ENCODE measurements at places on chromosomes 5 and 9.

DNA sequence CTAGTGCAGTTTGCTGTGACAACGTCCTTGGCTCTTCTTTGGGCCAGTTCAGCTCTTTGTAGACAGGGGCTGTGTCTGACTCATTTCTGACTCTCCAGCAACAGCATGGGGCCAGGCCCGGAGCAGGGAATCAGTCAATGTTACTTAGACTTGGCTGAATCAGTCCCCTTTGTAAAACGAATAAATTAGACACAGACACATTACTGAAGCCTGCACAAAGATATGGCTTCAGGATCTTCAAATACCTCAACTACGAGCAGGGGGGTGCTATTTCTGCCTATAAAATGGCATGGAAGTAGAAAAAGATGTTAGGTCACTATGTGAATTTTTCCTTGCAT is 204.7 kb downstream of the TTLL11 start:
- DNase-seq = no peak

DNA sequence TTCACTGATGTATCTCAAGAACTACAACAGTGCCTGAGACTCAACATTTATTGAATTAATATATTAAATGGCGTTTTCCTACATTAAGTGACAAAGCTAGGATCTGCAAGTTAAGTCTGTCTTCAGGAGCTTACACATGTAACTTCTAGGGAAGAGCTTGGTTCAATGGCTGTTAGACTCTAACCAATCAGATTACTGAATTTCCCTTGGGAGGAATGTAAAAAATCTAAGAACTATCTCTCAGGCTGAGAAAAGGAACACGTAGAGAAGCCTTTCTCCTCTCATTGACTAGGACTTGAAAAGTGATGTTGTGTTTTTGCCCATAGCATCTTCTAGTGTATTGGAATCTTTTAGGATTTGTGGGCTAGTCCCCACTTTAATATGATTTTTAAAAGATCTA is 53.6 kb downstream of the CCNH start:
- no peak for DNase-seq

- no peak for DNase-seq
These were observed 413.5 kb upstream of the ZNF462 start for GRCh38 chr9:106449336-106449927.

- peak; percentile 38 for DNase-seq
These were observed 13.0 kb downstream of the TTC1 start for GRCh38 chr5:160021831-160022446.

DNA sequence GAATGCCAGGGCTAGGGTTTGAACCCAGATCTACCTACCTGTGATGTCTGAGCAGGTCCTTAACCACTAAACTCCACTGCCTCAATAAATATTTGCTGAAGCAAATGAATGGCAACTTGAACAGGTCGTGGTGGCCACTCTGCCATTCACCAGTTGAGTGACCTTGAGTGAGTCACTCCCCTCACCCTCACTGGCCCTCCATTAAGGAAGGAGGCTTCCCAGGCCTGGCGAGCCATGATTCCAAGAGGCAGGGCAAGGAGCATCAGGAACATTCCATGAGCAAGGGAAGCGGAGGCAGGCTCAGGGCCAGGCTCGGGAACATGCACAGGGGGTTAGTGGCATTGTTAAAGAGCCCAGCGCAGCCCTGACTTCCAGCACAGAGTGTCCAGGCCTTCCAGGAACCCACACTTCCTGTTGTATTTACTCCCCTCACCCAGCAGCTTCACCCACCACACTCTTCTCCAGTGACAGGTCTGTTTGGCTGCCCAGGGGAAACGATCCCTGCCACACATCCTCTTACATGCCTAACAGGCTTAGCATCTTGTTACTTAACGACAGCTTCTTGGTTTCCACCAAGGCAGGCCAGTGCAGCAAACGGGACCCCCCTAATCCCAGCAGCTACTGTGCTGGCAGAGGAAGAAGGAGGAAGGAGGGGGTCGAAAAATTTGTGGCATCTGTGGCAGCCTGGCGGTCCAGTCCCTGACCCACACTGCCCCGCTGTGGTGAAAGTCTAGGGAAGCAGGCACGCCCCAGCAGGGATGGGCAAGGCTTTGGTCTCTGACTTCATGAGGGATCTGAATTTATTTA is 43.7 kb upstream of the TTC1 start:
- DNase-seq = peak; percentile 19

All from activated naive CD8-positive, alpha-beta T cell treated with anti-CD3 and anti-CD28 coated beads for 36 hours (primary cell).